ENCODE measurements at places on chromosomes 7 and 10.

GRCh38 chr7:125430013-125430412 is 500.4 kb upstream of the POT1 start:
- DNase-seq: no peak

DNA sequence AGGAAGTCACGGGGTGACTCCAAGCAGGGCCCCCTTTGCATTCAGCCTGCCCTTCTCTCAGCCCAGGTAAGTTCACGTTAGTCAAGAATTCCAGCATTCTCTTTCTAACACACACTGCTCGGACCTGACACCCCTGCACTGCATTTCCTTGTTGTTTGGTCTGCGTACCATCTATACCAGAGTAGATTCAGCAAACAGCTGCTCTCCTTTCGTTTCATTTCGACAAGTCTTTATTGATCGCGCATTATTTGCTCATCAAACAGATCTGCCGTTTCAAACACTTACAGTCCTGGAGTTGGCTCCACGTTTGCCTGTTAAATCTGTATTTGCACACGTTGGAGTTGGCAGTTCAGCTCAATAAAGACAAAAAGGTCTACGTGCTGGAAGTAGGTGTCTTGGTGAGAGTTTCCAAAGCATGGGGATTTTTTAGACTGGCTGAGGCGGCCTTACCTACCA is 495.1 kb downstream of the RPS24 start:
- DNase-seq: no peak

- DNase-seq: no peak
Observed at GRCh38 chr10:117782276-117782675, 239.7 kb downstream of the EMX2 start.

GRCh38 chr10:28545967-28546644 is 13.2 kb downstream of the WAC start:
- no peak for DNase-seq

DNA sequence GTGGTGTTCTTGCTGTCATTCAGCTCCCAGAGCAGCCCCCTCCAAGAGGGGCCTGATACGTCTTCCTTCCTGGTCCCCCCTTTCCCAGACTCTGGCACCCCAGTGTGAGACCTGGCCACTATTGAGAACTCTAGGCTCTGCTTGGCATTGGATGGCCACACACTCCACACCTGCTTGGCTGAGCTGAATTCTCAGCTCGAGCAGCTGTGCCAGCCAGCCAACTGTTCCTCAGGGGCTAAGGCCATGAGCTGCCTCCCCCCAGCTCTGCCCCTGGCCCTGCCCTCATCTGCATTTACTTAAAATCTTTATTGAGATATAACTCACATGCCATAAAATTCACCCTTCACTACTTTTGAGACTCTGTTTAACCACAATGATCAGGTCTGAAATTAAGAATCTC is 6.7 kb downstream of the TLL2 start:
- no peak for DNase-seq

DNA sequence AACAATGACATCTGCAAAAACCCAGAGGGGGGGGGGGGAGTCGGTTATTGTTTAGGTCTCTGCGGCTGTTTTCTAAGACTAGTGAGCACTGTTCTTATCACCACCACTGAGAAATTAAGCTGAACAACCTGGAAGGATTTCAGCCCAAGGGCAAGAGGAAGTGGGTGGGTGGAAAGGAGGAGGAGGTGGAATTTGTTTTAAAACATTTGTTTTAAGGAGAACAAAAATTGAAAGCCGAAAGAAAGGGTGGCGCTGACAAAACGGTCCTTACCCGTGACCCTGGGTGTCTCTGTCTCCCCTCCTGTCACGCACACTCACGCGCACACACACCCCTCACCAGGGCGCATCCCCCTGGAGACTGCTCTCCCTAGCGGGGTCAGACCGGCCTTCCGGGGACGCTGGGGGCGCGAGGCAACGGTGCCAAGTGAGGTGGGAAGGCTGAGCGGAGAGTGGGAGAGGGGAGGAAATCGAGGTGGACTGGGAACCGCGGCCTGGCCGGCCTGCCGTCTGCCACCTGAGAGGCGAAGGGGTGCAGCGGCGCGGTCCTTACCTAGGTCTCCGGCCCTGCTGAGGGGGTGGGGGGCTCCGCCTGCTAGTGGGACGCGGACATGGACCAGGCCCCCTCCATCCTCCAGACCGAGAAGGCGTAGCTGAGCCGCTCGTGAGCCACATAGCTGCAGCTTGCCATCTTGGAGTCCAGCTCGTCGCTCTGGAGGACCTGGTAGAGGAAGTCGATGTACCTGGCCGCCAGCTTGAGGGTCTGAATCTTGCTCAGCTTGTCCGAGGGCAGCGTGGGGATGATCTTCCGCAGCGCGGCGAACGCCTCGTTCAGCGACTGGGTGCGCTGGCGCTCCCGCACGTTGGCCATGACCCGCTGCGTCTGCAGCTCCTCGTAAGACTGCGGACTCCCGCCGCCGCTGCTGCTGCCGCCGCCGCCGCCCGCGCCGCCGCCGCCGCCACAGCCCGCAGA is 1.0 kb downstream of the TWIST1 start:
- no peak for DNase-seq

GRCh38 chr10:13969118-13969791 is 361.5 kb downstream of the FRMD4A start:
- no peak for DNase-seq

DNA sequence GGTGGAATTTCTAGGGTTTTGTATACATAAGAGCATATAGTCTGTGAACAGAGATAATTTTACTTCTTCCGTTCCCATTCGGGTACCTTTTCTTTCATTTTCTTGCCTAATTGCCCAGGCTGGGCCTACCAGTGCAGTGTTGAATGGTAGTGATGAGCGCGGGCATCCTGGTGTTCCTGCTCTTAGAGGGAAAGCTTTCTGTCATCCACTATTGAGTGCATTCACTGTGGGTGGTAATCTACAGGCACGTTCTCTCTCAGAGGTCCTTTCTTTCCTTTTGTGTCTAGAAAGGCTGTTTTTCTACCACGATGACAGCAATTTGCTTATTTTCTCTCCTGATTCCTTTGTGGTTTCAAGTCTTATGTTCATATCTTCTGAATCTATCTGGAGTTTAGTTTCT is 65.0 kb downstream of the INPP5A start:
- DNase-seq: no peak

- no peak for DNase-seq
Observed at GRCh38 chr10:88693392-88694020, 12.5 kb upstream of the LIPK start.

DNA sequence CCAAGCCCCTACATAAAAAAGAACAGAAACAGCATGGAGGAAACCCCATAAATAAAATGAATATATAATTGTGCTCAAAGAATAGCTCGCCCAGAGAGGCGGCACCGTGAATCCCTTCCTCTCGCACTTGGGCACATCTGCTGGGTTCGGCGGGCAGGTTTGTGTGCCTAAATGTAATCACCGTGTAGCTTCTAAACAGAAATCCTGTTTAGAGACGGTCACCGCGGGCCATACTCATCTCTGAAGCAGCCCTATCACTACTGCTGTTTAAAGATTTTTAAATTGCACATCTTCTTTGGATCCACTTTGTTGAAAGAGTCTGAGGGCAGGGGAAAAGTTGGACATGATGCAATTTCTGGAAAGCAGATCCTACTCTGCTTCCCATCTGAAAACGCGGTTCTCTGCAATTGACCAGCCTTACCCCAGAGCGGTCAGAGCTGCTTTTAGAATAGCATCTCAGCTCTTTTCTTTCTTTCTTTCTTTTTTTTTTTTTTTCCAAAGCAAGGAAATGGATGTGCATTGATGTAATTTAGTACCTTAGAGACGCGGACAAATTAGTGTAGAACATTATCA is 6.4 kb downstream of the DRGX start:
- DNase-seq: no peak

DNA sequence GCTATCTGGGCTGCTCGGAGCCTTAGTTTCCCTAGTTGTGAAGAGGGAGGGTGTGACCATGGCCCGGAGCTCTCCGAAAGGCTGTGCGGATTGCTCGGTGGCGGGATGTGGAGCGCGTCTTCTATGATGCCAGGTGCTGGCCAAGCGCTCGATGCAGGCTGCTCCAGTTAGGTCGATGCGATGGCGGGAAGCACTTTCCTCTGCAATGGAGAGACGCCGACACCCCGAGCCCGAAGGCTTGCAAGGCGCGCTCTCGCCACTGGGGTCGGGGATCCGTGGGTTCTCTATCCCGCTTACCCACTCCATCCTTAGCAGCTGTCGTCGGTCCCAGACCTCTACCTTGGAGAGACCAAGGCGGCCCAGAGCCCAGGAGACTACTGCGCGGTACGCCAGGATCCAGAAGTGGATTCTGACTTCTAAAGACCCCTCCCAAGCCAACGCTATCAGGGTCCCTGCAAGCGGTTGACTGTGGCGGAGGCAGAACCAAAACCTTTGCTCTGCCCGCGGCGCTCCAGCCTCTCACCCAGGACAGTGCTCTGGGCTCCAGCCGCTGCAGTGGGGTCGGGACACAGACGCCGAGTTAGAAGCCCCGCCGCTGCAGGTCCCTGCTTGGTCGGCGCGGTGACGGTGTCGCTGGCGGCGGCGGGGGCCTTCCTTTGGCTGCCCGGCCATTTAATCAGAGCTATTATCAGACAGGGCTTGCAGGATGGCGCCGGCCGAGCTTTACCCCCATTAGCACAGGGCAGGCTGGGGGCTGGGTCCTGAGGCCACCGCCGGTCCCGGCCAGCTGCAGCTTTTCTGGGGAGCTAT is 7.8 kb upstream of the TBX20 start:
- DNase-seq: no peak

DNA sequence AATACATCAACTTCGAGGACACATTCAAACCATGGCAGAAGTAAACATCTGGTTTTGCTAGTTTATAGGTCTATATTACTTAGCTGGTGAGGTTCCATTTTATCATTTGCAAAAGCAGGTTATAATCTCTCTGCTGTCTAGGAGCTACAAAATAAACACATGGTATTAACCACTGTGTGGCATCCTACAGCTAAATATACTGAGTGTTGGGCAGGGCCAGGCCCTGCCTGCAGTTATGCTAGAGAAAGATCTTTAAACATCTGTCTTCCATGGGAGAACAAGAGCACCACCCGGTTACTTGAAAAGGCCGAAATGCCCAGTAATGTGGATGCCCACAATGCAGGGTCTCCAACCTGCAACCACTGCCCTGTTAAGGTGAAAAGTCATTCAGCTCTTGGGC is 20.6 kb upstream of the FKBP9 start:
- no peak for DNase-seq

DNA sequence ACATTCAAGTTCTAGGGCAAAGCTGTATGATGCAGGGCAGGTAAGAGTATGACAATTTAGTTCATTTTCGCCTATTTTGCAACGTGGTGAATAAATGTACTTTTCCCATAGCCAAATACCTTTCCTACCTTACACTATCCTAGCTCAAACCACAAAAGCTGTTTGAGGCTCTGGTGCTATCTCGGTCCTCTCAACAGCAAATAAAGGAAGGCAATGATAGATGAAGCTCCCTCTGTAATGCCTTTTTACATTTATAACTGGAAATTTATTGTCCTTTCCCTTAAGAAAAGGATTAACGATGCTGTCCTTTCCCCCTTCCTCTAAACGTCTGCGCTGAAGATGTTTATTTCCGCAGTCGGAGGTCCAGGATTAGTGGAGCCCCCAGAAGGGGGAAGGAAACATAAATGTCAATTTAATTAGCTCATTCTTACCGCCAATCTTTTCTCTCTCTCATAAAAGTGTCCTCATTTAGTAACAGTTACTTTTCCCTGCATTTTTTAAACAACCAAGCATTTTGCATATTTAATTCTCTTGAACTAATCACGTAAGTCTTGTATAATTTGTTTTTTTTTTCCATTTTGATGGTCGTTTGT is 114.6 kb downstream of the PIP4K2A start:
- no peak for DNase-seq

DNA sequence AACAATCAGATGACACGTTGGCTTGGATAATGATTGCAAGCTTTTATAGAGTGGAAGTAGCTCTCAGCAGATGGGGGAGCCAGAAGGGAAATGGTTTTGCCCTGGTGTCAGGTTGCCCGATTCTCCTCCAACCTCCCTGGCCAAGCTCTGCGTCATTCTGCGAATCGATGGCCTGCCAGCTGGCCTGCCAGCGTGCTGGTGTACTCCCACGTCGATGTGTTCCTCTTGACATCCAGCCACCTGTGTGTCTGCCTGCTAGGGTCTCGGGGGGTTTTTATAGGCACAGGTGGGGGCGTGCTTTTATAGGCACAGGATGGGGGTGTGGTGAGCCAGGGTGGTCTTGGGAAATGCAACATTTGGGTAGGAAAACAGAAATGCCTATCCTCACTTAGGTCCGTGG is 4.6 kb downstream of the NET1 start:
- no peak for DNase-seq

- no peak for DNase-seq
Observed at GRCh38 chr7:43723007-43723341, 6.3 kb downstream of the COA1 start.

DNA sequence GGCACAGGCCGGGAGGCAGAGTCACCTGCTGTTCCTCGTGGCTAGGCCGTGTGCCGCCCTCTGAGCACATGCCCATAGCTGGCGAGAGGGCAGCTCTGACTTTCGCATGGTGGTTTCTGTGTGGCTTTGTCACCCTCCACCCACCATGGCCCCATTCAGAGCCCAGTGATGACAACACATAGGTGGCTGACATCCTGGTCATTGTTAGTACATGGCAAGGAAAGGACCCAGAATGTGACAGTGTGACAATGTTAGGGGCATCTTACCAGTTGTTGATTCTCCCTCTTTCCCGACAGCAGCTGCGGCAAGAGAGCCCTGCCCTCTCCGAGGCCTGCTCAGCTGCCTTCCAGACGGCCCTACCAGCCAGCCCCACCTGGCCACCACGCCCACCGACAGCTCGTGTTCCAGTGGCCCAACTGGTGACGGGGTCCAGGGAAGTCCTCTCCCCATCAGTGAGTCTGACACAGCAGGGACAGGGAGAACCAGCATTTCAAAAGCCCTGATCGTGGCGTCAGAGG is 52.2 kb downstream of the ZNF467 start:
- no peak for DNase-seq

- no peak for DNase-seq
Observed at GRCh38 chr7:29495653-29496052, 68.0 kb upstream of the PRR15 start.

DNA sequence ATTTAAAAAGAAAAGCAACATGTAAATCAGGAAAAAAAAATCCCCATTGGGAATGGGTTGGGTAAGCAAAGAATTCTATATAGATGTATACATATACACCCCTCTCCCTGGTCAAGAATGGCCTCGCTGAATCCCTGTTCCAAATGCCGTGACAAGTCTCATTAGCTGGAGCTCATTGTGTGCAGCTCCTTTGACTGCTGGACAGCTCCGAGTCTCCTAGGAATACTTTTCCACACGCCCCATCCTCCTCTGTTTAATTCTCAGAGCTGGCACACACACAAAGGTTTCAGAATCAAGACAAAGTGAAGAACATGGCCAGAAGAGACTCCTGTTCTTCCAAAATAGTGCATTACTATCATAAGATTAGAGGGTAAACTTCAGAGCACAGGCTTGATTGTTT is 130.9 kb upstream of the MKLN1 start:
- DNase-seq: no peak

DNA sequence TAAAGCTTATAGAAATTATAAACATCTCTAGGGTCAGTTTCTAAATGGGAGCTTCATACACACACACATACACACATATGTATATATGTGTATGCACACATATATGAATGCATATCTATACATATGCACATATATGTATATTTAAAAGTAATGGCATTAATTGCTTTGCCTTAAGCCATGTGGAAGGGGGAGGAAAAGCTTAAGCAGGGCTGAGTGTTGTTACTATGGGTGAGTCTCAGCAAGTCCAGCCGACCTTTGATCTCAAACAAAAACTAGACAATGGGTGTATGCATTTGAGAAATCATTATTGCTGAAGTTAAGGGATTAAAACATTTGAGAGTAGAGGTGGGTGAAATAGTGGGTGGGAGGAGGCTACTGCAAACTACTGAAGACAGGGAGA is 546.7 kb downstream of the MAGI2 start:
- DNase-seq: no peak

- no peak for DNase-seq
Observed at GRCh38 chr10:78045237-78045636, 11.6 kb downstream of the RPS24 start.
